ENCODE measurements at places on chromosomes 4 and X. TPM values are rescaled to one million over a fixed set of nuclear protein-coding genes. Genes with fewer than 3 reads are reported as not detected.

- H3K27me3 ChIP-seq: no peaks in the 10 kb centered on the region
- H3K4me1 ChIP-seq: no peaks in the 10 kb centered on the region
- H3K4me3 ChIP-seq: no peak overlapping the region
- H3K27ac ChIP-seq: no peak overlapping the region
These were observed 676.3 kb upstream of the BOD1L1 start for GRCh38 chr4:14303856-14304255.

The NEUROG2 gene
- total RNA-seq: not detected

The PF4V1 gene
- total RNA-seq: not detected

The GPR143 gene
- not detected for total RNA-seq

DNA sequence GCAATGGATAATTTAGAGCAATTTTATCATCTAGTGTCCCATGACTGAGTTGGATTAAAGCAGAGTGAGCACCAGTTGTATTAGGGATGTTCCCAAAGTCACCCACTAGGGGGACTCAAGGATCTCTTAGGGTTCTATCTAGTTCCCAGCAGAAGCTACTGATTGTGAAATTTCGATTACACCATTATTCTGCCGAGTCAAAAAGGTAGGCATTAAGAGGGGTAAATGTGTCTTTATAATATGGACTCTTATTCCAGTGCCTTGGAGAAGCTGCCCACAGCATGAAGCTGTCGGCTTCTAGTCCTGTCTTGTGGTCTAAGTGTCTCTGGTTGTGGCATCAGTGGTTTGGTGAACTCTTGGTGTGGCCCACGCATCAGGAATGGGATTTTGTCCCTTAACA is 53.3 kb downstream of the RGS12 start:
- no peak overlapping the region for H3K27ac ChIP-seq
- peaks cover 5% of the 10 kb centered on the region for H3K27me3 ChIP-seq
- H3K36me3 ChIP-seq: no peaks in the 10 kb centered on the region
- peaks cover 21% of the 10 kb centered on the region for H3K4me1 ChIP-seq

- no peaks in the 10 kb centered on the region for H3K36me3 ChIP-seq
- H3K27me3 ChIP-seq: no peaks in the 10 kb centered on the region
- H3K27ac ChIP-seq: no peak overlapping the region
- no peak for DNase-seq
These were observed 80.6 kb upstream of the DHX15 start for GRCh38 chr4:24664956-24665355.

GRCh38 chr4:56570041-56570440 is 64.5 kb downstream of the ARL9 start:
- no peak for DNase-seq
- no peaks in the 10 kb centered on the region for H3K27me3 ChIP-seq
- no peaks in the 10 kb centered on the region for H3K36me3 ChIP-seq
- H3K27ac ChIP-seq: no peak overlapping the region
- peaks cover 8% of the 10 kb centered on the region for H3K4me1 ChIP-seq

The FAM47E gene
- not detected for total RNA-seq
